ENCODE measurements at places on chromosomes 12 and 14.

GRCh38 chr14:81392976-81393643 lies 7.0 kb downstream of the STON2 start:
- DNase-seq = no peak

- DNase-seq = no peak
These were observed 18.2 kb downstream of the RTN1 start for GRCh38 chr14:59852350-59852749.

- no peak for DNase-seq
These were observed 1.3 kb upstream of the FOXG1 start for GRCh38 chr14:28765169-28765830.

DNA sequence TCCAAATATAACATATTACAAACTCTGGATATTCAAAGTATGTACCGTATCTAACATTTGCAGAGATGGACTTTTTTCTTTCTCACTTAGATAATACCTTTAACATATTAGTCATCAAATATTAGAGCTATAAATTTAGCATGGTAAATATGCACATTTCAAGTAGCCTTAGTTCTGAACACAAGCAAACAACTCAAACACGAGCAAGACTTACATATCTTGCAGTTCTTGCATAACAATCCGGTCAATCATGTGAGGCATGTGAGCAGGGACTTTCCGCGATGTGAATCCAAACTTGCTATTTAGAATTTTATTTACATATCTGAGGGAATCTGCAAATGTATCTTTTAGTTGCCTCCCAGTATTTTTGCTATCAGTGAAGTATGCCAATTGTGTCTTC lies 22.1 kb upstream of the SYCP3 start:
- DNase-seq = no peak

All from AG04450 (cell line).